Aorta (tissue), 5 donors: ENCODE measurements at places on chromosomes 5 and 9. TPM values are rescaled to one million over a fixed set of nuclear protein-coding genes. Genes with fewer than 3 reads are reported as not detected.

The INSL4 gene
- total RNA-seq = not detected

The PCDHGA9 gene
- total RNA-seq = 8.2 TPM

The POMT1 gene
- 33.1 TPM for total RNA-seq

The HTR1A gene
- total RNA-seq = not detected

DNA sequence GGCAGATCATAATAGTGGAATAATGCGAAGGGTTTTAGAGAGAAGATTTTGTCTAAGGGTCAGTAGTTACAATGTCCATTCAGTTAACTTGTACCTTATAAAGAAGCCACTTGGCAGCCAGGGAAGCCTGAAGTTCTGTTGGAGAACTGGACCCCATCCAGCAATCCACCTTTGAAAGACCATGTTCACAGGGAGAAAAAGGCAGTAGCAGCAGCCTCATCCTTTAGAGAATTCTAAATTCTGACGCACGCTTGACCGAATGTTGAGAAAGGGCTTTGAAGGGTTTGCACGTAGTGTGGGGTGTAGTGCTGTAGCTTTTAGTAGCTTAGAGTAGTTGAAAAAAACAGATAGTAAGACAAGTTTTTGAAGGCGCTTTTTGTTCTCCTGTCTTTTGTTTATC, 42.8 kb downstream of the MCCC2 start:
- DNase-seq = no peak

DNA sequence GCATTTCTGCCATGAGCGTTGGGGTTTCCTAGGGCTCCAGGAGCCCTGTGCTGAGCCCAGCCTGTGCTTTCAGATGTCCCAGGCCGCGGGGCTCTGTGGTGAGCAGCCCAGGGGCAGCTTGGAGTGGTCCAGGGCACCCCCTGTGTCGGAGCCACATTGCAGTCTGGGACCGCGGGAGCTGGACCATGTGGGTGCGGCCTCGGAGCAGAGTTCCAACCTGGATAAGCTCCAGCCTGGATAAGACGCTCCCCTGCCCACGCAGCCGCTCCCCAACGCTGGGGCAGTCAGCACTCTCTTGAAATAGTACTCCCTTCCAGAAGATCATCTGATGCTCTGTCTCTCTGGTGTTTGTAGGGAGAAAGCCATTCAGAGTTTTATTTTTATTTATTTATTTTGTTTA, 111.1 kb downstream of the WNK2 start:
- no peak for DNase-seq
